ENCODE measurements at places on chromosomes 13 and 19.

DNA sequence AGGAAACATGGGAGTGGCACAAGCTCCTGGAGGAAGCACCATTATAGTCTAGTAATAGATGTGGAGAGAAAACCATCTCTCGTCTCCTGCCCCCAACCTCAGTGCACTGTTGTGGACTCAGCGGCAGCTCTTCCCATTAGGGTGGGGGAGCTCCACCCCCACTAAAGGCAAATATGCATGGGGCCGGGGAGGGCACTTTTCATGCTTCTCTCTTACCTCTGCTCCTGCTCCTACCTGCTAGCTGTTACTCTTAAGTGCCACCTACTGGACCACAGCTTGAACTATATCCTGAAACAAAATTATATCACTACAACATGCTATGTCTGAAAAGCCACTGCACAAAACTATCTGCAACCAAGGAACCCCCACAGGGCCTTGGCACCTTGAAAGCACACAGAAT is 112.6 kb upstream of the DACH1 start:
- no peaks in the 10 kb centered on the region for H3K27me3 ChIP-seq
- no peaks in the 10 kb centered on the region for H3K36me3 ChIP-seq
- H3K27ac ChIP-seq, result no peak overlapping the region
- no peak overlapping the region for H3K4me3 ChIP-seq

DNA sequence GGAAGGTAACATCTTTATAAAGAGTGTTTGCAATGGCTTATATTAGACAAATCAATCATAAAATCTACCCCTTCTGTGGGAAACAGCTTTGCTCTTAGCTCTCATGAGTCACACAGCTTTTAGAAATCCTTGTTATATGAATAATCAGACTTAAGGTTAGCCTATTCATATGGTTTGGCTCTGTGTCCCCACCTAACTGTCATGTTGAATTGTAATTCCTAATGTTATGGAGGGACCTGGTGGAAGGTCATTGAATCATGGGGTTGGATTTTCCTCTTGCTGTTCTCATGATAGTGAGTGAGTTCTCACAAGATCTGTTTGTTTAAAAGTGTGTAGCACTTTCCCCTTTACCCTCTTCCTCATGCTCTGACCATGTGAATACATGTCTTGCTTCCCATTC is 704.2 kb upstream of the KLHL1 start:
- H3K27ac ChIP-seq, result no peak overlapping the region
- no peaks in the 10 kb centered on the region for H3K36me3 ChIP-seq
- DNase-seq, result no peak
- no peaks in the 10 kb centered on the region for H3K27me3 ChIP-seq
- no peaks in the 10 kb centered on the region for H3K4me1 ChIP-seq

GRCh38 chr19:14770136-14770535 is 8.2 kb downstream of the ADGRE2 start:
- H3K27ac ChIP-seq, result no peak overlapping the region
- no peak for DNase-seq
- no peaks in the 10 kb centered on the region for H3K36me3 ChIP-seq
- no peaks in the 10 kb centered on the region for H3K4me1 ChIP-seq
- no peaks in the 10 kb centered on the region for H3K27me3 ChIP-seq

- no peaks in the 10 kb centered on the region for H3K27me3 ChIP-seq
- no peak for DNase-seq
- no peaks in the 10 kb centered on the region for H3K36me3 ChIP-seq
- H3K4me3 ChIP-seq, result no peak overlapping the region
- H3K4me1 ChIP-seq, result peaks cover 3% of the 10 kb centered on the region
- H3K27ac ChIP-seq, result no peak overlapping the region
These were observed 61.9 kb downstream of the KDM4B start for GRCh38 chr19:5030822-5031221.

- DNase-seq, result no peak
- no peak overlapping the region for H3K4me3 ChIP-seq
- H3K27ac ChIP-seq, result no peak overlapping the region
- H3K4me1 ChIP-seq, result peaks cover 8% of the 10 kb centered on the region
- no peaks in the 10 kb centered on the region for H3K36me3 ChIP-seq
These were observed 22.2 kb downstream of the SLC10A2 start for GRCh38 chr13:103044056-103044455.

- DNase-seq, result no peak
- no peaks in the 10 kb centered on the region for H3K27me3 ChIP-seq
- no peaks in the 10 kb centered on the region for H3K36me3 ChIP-seq
- H3K4me1 ChIP-seq, result peaks cover 49% of the 10 kb centered on the region
- H3K4me3 ChIP-seq, result no peak overlapping the region
- no peak overlapping the region for H3K27ac ChIP-seq
These were observed 14.8 kb downstream of the CEBPG start for GRCh38 chr19:33388231-33388724.

DNA sequence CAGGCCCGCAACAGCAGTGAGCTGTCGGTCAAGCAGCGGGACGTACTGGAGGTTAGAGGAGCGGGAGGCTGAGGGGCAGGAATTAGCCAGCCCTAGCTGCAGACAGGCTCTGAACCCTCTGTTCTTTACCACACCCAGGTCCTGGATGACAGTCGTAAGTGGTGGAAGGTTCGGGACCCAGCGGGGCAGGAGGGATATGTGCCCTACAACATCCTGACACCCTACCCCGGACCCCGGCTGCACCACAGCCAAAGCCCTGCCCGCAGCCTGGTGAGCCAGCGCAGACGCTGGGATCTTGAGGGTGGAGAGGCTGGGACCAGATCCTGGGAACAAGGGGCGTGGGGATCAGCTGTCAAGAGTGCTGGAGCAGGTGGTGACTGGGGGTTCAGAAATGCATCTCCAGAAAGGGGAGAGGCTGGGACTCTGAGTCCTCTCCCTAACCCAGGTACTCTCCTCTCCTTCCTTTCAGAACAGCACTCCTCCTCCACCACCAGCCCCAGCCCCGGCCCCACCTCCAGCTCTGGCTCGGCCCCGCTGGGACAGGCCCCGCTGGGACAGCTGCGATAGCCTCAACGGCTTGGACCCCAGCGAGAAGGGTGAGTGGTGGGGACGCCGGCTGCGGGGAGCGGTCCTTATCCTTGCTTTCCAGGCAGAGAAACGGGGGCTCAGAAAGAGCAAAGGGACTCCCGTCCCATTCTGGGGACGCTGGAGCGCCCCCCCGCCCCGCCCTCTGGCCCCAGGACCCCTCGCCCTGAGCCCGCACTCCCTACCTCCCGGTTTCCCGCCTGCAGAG is 10.4 kb downstream of the EPS8L1 start:
- peaks cover 14% of the 10 kb centered on the region for H3K4me1 ChIP-seq
- H3K27ac ChIP-seq, result no peak overlapping the region
- DNase-seq, result no peak
- H3K36me3 ChIP-seq, result no peaks in the 10 kb centered on the region
- H3K4me3 ChIP-seq, result peak overlapping the region; percentile 1
- H3K27me3 ChIP-seq, result peaks cover 29% of the 10 kb centered on the region

- no peaks in the 10 kb centered on the region for H3K27me3 ChIP-seq
- no peak overlapping the region for H3K4me3 ChIP-seq
- no peak overlapping the region for H3K27ac ChIP-seq
- H3K36me3 ChIP-seq, result no peaks in the 10 kb centered on the region
These were observed 15.2 kb upstream of the F7 start for GRCh38 chr13:113090415-113090770.

GRCh38 chr13:85567909-85568308 is 231.3 kb downstream of the SLITRK6 start:
- no peak overlapping the region for H3K4me3 ChIP-seq
- DNase-seq, result no peak
- H3K27me3 ChIP-seq, result no peaks in the 10 kb centered on the region
- no peaks in the 10 kb centered on the region for H3K4me1 ChIP-seq

DNA sequence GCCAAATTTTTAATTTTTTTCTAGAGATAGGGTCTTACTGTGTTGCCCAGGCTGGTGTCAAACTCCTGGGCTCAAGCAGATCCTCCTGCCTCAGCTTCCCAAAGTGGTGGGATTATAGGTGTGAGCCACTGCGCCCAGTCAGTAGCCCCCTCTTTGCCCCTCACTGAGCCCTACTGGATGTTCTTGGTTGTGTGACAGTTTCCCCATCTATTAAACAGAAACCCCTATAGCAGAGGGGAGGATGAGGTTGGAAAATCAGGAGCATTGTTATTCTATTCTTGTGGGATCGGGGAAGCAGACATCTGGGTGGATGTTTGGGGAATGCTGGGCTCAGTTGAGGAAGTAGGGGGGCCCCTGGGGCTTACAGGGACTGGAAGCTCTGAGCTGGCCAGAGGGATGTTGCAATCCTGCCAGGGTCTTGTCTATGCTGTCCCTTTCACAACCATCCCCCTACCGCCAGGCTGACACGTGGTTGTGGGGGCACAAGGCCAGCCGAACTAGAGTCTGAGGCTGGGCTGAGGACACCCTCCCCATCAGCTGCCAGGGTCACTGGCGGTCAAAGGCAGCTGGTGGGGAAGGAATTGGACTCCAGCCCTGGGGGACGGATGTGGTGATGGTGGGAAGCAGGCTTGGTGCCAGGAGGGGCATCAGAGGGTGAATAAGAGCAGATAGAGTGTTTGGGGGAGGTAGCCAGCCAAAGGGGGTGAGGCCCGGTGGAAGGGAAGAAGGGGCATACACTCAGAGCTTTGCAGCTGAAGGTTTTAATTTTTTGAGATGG is 10.9 kb downstream of the APOC1 start:
- peaks cover 10% of the 10 kb centered on the region for H3K4me1 ChIP-seq
- peak; percentile 73 for DNase-seq

DNA sequence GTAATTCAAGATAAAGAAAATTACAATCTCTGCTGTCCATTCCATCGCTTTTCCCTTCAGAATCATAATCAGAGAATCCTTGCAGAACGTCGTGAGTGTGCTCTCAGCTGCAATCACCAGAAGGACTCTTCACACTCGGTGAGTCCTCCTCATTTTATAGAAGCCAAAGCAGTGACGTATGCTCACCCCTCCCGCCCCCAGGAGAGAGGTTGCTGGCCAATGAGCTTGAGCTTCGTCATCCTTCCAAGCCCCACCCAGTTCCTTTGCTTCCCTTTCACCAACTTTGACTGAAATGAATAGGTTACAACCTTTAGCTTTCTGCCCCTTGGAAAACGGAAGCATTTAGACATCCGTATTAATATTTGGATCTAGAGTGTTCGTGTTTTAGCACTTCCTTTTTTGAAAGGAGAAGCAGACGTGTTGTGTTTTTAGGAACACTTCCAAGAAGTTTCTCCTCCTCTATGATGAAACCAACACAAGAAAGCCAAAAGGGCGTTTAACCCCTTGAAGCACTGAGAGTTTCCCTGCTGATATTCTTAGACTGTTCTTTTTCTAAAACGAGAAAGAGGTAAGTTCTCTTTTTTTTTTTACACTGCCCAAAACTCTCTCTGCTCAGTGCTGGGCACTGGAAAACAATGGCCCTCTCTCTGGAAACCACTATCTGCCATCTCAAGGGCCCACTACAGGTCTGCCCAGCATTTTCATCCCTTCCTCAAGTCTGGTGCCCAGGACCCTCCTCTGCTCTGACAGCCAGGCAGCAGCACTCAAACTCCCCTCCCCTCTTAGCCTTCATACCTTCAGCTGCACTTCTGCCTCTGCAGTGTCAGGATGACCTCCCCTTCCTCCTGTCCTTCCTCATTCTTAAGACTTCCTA is 44.3 kb upstream of the CEACAM21 start:
- no peaks in the 10 kb centered on the region for H3K27me3 ChIP-seq
- no peaks in the 10 kb centered on the region for H3K4me1 ChIP-seq
- no peak overlapping the region for H3K4me3 ChIP-seq
- H3K27ac ChIP-seq, result no peak overlapping the region
- DNase-seq, result no peak
- H3K36me3 ChIP-seq, result no peaks in the 10 kb centered on the region

GRCh38 chr13:44413095-44413494 is 39.5 kb downstream of the SERP2 start:
- no peaks in the 10 kb centered on the region for H3K4me1 ChIP-seq
- no peaks in the 10 kb centered on the region for H3K36me3 ChIP-seq
- H3K27ac ChIP-seq, result no peak overlapping the region
- no peaks in the 10 kb centered on the region for H3K27me3 ChIP-seq

DNA sequence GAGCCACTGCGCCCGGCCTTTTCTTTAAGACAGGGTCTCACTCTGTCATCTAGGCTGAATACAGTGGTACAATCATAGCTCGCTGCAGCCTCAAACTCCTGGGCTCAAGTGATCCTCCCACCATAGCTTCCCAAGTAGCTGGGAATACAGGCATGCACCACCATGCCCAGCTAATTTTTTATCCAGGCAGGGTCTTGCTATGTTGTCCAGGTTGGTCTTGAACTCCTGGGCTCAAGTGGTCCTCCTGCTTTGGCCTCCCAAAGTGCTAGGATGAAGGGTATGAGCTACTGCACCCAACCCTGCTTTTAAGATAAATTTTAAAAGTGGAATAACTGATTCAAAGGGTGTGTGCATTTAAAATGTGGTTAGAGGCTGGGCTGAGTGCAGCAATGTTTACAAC is 14.1 kb downstream of the NOSIP start:
- no peak overlapping the region for H3K27ac ChIP-seq
- no peaks in the 10 kb centered on the region for H3K27me3 ChIP-seq
- no peak for DNase-seq
- H3K4me1 ChIP-seq, result peaks cover 26% of the 10 kb centered on the region
- no peak overlapping the region for H3K4me3 ChIP-seq

GRCh38 chr13:45316996-45317395 is 24.0 kb downstream of the TPT1 start:
- no peaks in the 10 kb centered on the region for H3K27me3 ChIP-seq
- H3K4me3 ChIP-seq, result no peak overlapping the region
- DNase-seq, result no peak
- no peaks in the 10 kb centered on the region for H3K36me3 ChIP-seq
- peaks cover 5% of the 10 kb centered on the region for H3K4me1 ChIP-seq
- no peak overlapping the region for H3K27ac ChIP-seq

DNA sequence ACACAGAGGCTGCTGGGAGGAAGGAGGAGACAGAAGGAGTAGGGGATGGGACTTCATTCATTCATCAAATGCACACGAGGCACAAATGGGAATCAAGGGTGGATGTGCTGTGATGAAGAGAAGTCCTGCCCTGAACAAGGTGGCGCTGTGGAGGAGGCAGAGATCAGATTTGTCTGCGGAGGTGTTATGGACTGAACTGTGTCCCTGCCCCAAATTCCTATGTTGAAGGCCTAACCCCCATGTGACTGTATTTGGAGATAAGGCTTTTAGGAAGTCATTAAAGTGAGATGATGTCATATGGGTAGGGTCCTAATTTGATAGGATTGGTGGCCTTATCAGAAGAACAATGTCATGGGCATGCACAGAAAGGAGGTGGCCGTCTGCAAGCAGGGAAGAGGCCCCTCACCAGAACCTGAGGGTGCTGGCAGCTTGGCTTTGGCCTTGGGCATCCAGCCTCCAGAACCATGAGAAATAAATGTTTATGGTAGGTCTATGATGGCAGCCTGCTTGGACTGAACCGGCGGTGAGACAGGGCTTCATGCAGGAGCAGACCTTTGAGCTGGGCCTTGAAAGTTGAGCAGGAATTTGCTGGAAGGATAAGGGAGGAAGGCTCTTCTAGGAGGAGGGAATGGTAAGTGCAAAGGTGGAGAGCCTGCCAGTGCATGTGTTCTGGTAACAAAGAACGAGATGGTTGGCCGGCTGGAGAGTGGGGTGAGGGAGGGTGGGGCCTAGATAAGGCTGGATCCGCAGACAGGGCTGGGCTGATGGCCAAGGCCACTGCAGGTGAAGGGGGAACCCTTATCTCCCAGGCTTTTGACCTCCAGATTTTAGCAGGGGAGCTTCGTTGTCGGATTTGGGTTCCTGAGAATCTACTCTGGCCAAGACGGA is 2.7 kb upstream of the CEBPA start:
- H3K27me3 ChIP-seq, result peaks cover 2% of the 10 kb centered on the region
- no peaks in the 10 kb centered on the region for H3K36me3 ChIP-seq
- peaks cover 21% of the 10 kb centered on the region for H3K4me1 ChIP-seq
- DNase-seq, result peak; percentile 58
- no peak overlapping the region for H3K4me3 ChIP-seq

Measured in hepatocyte (in vitro differentiated cells).